ENCODE measurements at places on chromosomes 4 and X.

- no peaks in the 10 kb centered on the region for H3K4me1 ChIP-seq
- no peak for DNase-seq
- no peak overlapping the region for H3K4me3 ChIP-seq
- H3K36me3 ChIP-seq: no peaks in the 10 kb centered on the region
These were observed 26.0 kb downstream of the OCRL start for GRCh38 chrX:129566073-129566472.

- H3K36me3 ChIP-seq: no peaks in the 10 kb centered on the region
- no peak for DNase-seq
- peaks cover 4% of the 10 kb centered on the region for H3K4me1 ChIP-seq
- no peak overlapping the region for H3K27ac ChIP-seq
- H3K4me3 ChIP-seq: no peak overlapping the region
These were observed 13.2 kb downstream of the SNX25 start for GRCh38 chr4:185222598-185222997.

GRCh38 chrX:66680451-66680850, 41.6 kb upstream of the EDA2R start:
- DNase-seq: no peak
- H3K36me3 ChIP-seq: no peaks in the 10 kb centered on the region
- H3K4me3 ChIP-seq: no peak overlapping the region
- H3K27ac ChIP-seq: no peak overlapping the region

DNA sequence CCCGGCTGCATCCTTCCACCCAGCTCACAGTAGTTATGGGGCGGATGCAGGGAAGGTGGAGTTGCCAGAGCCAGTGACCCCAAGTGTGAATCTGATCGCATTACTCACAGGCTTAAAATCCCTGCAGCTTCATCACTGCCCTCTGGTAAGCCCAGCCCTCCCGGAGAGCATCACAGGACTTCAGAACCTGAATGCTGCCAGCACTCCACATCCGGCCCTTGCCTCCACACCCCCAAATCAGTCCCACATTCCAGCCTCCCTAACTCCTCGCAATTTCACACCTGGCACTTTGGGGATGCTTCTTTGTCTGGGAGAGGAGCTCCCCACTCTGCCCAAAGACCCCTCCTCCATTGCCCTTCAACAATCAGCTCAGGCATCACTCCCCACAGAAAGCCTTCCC, 15.6 kb downstream of the RASL11B start:
- H3K4me1 ChIP-seq: no peaks in the 10 kb centered on the region
- no peaks in the 10 kb centered on the region for H3K27me3 ChIP-seq
- no peaks in the 10 kb centered on the region for H3K36me3 ChIP-seq
- DNase-seq: no peak
- H3K4me3 ChIP-seq: no peak overlapping the region

DNA sequence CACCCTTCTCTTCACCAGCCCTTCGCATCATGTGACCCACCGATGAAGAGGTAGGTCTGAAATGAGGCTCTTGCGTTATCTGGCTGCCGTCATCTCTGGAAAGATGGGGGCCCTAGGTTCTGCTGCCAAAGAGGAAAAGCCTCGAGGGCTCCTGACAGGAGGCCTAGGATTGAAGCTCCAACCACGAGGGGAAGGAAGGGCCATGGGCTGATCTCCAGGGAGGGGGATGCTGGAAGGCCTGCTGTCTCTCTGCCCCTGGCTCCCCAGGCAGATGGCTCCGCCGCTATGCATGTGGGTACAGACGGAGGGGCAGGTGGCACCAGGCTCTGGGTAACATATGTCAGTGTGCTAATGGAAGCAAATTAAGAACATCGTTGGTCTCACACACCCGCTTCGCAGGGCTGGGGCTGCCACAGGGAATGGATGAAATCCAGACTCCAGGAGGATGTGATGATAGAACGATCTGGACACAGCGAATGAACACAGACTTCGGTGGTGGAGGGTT, 44.9 kb downstream of the AFAP1 start:
- no peaks in the 10 kb centered on the region for H3K36me3 ChIP-seq
- no peak overlapping the region for H3K4me3 ChIP-seq
- no peak for DNase-seq
- no peak overlapping the region for H3K27ac ChIP-seq
- H3K4me1 ChIP-seq: no peaks in the 10 kb centered on the region
- peaks cover 95% of the 10 kb centered on the region for H3K27me3 ChIP-seq

- H3K4me3 ChIP-seq: no peak overlapping the region
- DNase-seq: no peak
- H3K4me1 ChIP-seq: no peaks in the 10 kb centered on the region
- no peaks in the 10 kb centered on the region for H3K27me3 ChIP-seq
- H3K27ac ChIP-seq: no peak overlapping the region
- H3K36me3 ChIP-seq: no peaks in the 10 kb centered on the region
These were observed 129.8 kb downstream of the TBCK start for GRCh38 chr4:106186201-106186600.

- no peaks in the 10 kb centered on the region for H3K36me3 ChIP-seq
- H3K27me3 ChIP-seq: no peaks in the 10 kb centered on the region
- no peak overlapping the region for H3K27ac ChIP-seq
- H3K4me3 ChIP-seq: no peak overlapping the region
These were observed 63.9 kb downstream of the USP26 start for GRCh38 chrX:133033010-133033409.

GRCh38 chr4:109708990-109709389, 5.7 kb upstream of the CASP6 start:
- H3K27ac ChIP-seq: no peak overlapping the region
- H3K4me3 ChIP-seq: no peak overlapping the region
- H3K36me3 ChIP-seq: no peaks in the 10 kb centered on the region
- peaks cover 11% of the 10 kb centered on the region for H3K4me1 ChIP-seq
- peak; percentile 27 for DNase-seq
- no peaks in the 10 kb centered on the region for H3K27me3 ChIP-seq

DNA sequence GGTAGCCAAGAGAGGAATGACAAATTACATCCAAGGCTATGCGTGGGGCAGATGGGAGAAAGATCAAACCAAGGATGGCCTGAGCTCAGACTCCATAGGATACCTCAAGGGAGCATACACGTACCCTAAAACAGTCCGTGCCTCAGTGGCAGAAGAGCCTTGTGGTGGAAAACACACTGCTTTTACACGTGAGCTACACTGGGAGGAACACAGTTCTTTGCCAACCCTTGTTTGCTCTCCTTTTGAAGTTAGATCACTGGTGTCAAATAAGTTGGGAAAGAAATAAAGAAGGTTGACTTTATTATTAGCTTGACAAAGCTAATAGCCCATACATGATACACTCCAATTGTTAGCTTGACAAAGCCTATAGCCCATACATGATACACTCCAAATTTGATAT, 141.9 kb downstream of the MGST2 start:
- DNase-seq: no peak
- H3K36me3 ChIP-seq: no peaks in the 10 kb centered on the region
- H3K4me1 ChIP-seq: no peaks in the 10 kb centered on the region
- no peaks in the 10 kb centered on the region for H3K27me3 ChIP-seq
- H3K27ac ChIP-seq: no peak overlapping the region
- no peak overlapping the region for H3K4me3 ChIP-seq

DNA sequence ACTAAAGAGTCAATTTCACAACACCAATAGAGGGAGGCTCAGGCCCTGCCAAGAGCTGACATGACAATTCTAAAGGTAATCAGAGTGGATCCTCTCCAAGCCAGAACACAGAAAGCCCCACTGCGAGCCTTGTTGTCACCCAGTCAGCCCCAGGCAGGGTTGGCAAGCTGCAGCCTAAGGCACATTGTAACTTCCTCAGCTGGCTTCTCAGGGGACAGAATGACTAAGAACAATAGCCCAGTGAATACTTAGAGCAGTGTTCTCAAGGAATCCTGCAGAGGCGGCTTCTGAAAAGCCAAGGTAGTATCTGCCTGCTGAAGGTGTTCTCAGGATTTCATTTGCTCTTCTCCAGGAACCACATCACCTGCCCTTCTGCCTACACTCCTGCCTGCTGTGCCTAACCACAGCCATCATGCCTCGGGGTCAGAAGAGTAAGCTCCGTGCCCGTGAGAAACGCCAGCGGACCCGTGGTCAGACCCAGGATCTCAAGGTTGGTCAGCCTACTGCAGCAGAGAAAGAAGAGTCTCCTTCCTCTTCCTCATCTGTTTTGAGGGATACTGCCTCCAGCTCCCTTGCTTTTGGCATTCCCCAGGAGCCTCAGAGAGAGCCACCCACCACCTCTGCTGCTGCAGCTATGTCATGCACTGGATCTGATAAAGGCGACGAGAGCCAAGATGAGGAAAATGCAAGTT, at the start of gene MAGEB4:
MAGEB4 (plus strand) TSS at position 277 of the 692 bp plus-strand sequence; CDS start at position 413, 136 bp downstream.
- no peaks in the 10 kb centered on the region for H3K36me3 ChIP-seq
- H3K27me3 ChIP-seq: no peaks in the 10 kb centered on the region
- H3K4me1 ChIP-seq: no peaks in the 10 kb centered on the region
- DNase-seq: no peak
- H3K27ac ChIP-seq: no peak within 1 kb of the TSS
- no peak within 1 kb of the TSS for H3K4me3 ChIP-seq

DNA sequence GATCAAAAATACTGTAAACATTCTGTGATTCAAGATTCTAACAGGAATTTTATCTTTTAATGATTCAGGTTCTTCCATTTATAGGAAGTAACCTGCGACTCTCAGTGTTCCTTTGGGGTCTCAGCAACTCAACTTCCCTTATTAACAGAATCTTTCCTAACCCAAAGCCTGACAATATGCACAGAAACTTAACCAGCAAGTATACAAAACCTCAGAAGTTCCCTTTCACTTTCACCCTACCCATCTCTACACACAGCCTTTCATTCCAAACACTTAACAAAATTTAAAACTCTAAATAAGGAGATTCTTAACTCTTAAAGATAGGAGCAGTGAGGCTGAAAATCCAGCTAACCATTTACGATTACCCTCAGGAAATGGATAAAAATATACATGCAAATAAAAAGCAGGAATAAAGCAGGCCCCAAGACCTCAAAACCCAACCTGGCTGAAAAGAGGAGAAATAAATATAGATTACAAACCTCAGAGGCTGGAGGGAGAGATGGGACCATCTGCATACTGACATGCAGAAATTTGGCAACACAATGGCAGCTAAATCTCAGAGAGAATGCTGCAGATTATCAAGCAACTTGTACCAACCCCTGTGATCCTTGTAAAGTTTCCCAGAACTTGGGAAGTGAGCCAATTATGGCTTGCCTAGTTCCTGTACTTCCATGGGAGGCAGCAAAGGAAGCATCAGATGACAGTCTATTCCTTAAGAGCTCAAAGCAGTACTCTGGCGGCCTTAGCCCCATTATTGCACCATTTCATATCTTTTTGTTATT, 101.0 kb downstream of the ATP11C start:
- H3K4me1 ChIP-seq: 0 out of 2 replicates have a peak, but pooled peaks cover 13% of the 10 kb centered on the region
- peak; percentile 23 for DNase-seq
- H3K36me3 ChIP-seq: no peaks in the 10 kb centered on the region
- H3K27me3 ChIP-seq: no peaks in the 10 kb centered on the region
- H3K4me3 ChIP-seq: no peak overlapping the region

DNA sequence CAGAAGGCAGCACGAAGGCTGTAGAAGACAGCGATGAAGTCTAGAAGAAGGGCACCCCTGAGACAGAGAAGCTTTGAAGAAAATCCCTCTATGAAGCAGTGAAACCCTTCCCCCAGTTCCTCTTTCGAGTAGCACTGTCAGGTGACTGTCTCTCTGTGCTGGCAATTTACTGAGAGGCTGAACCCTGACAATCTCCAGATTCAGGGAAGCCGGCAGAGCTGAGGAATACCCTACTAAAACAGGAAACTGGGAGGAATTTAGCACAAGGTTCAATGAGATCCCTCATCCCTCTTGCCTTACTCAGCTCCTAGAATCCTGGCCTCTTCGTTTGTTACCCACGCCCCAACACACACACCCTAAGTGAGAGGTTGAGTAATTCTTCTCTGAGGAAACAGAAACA, 239.7 kb upstream of the NOCT start:
- H3K4me1 ChIP-seq: no peaks in the 10 kb centered on the region
- H3K27me3 ChIP-seq: no peaks in the 10 kb centered on the region
- H3K36me3 ChIP-seq: no peaks in the 10 kb centered on the region

- H3K4me1 ChIP-seq: no peaks in the 10 kb centered on the region
- no peak overlapping the region for H3K27ac ChIP-seq
- H3K4me3 ChIP-seq: no peak overlapping the region
These were observed 36.5 kb downstream of the SUPT20HL2 start for GRCh38 chrX:24277405-24277804.

GRCh38 chr4:78784236-78784865, 8.2 kb downstream of the BMP2K start:
- no peak overlapping the region for H3K4me3 ChIP-seq
- no peak for DNase-seq
- no peaks in the 10 kb centered on the region for H3K27me3 ChIP-seq
- no peaks in the 10 kb centered on the region for H3K4me1 ChIP-seq

- no peaks in the 10 kb centered on the region for H3K27me3 ChIP-seq
- H3K4me1 ChIP-seq: peaks cover 44% of the 10 kb centered on the region
- DNase-seq: no peak
- no peak overlapping the region for H3K4me3 ChIP-seq
- no peak overlapping the region for H3K27ac ChIP-seq
These were observed 21.5 kb upstream of the TMSB4X start for GRCh38 chrX:12953420-12953819.

Data from MM.1S (cell line).